NCI-H510A treated with DMSO at 0.1 percent for 48 hours (cell line): ENCODE measurements at places on chromosomes 4 and X.

- no peak for DNase-seq
Measured at GRCh38 chr4:150784305-150784704, 202.4 kb downstream of the MAB21L2 start.

DNA sequence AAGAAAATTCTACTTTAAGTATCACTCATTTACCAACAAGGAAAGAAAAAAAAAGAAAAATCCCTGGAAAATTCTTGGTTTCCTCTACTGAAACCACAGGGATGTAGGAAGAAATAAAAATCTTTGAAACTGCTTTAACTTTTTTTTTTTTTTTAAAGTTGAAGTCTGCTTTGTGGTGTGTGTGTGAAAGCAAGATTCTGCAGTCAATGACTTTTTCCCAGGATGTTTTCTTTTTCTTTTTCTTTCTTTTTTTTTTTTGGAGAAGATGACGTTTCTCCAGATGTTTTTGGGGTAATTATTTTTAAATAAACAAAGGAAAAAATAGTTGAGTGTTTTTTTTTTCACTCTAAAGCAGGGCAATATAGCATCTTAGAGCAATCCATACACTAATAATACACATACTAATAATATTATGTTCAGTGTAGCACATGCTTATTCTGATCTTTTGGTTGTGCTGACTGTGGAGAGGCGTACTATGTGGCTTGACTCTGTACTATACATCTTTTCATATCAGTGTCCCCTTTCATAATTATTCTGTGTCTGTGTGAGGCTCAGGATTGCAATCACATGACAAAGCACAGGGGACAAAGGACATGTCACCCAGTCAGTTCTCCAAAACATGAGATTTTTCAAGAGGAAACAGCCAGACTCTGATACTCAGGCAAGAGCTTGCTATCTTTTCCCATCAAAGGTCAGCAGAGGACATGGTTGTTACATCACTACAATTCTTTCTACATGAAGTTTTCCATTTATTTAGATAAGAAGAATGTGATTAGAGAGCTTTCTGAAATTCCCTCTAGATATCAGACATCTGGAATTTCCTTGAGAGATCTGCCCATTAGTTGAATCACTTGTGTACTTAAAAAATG is 111.0 kb downstream of the PDE5A start:
- no peak for DNase-seq

DNA sequence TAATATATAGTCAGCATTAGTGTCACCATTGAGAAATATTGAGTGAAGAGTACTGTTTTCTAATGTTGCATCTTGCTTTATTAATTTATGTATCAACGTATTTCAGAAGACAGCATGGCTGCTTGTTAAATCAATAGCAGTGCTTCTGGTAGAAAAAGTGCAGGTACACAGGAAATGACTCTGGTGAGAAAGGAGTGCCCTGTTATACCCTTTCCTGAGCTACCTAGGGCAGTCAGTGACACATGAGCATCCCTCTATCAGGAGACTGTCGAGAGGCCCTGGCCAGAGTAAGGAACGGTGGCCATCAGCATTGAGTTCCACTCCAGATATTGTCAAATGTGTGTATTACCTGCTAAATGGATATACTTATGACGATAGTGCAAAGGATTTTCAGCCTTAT is 42.1 kb downstream of the SCML1 start:
- DNase-seq: no peak

GRCh38 chrX:153814591-153815315 is 15.6 kb downstream of the PDZD4 start:
- DNase-seq: no peak

DNA sequence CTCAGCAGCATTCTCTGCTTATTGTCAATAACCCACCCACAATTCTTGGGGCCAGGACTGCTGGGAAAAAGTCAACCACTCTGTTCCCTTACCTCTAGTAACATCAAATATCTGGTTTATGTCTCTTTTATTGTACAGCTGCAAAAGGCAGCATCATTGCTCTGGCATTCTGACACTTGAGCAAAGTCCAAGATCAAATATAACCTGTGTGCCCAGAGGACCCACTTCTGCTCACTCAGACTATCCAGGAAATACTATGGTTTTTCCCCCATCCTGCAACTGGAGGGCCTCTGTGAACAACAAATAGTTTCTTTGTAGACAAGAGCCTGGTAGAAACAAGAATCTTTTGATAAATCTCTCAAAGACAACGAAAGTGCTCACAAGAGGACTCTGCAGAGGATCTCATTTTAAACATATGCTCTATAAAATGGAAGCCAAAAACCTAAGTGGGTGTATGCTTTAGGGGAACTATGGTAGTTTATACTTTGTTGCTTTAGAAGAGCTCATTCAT is 154.7 kb downstream of the RAB28 start:
- no peak for DNase-seq

GRCh38 chrX:122055460-122055859 is 1008.0 kb downstream of the GLUD2 start:
- DNase-seq: no peak

DNA sequence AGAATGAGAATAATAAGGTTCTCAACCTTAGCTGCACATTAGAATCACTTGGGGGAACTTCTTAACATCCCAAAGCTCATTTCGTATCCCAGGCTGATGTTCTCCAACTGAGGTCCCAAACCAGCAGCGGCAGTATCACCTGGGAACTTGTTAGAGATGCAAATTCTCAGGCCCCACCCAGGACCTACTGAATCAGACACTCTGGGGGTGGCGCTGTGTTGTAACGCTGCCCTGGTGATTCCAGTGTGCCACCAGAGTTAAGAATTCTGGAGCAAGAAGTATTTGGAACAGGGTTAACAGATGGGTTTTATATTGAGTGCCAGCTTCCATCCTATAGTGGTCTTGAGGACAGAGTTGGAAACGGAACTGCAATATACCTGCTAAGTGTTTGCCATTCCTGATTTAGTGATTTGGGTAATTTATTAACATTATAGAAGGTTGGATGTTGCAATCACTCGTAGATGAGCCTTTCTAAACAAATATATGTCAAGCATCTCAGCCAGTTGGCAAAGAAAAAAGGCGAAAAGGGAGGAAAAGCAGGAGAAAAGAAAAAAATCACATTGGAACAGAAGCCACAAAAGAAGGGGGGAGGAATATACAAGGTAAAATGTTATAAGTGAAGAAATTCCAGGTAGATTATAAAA is 141.0 kb downstream of the ARX start:
- no peak for DNase-seq

DNA sequence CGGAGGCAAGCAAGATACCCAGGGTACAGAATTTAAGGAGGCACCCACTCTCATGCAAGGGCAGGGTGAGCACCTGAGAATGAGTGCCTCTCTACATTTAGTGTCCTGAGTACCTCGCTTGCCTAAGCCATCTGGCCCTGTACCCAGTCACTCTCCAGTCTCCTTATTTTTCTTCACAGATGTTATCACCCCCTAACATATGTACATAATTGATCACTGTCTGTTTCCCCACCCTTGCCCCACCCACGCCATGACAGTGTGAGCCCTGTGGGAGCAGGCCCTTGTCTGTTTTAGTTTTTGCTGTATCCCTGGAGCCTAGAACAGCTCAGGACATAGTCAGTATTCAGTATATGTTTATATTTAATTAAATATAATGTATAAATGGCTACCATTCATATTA is 113.6 kb downstream of the SPRY1 start:
- DNase-seq: no peak

GRCh38 chr4:87978681-87979080 is 3.2 kb downstream of the SPP1 start:
- DNase-seq: no peak

DNA sequence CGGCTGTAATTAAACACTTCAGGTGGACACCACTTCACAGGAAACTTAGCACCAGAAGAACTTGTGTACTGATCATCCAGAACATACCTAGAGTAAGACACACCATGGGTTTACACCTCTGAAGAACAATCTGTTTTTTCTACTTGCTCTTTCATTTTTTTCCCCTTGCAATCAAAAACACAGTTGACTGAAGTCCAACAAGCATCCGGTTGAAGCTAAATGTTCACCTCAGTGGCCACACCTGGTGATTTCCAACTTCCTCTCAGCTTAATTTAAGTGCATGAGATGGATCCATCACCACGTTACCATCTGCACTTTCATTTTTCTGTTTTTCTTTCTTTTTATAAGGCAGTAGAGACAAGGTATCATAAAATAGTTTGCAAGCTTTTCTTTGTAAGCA is 4.9 kb upstream of the TXK start:
- no peak for DNase-seq

DNA sequence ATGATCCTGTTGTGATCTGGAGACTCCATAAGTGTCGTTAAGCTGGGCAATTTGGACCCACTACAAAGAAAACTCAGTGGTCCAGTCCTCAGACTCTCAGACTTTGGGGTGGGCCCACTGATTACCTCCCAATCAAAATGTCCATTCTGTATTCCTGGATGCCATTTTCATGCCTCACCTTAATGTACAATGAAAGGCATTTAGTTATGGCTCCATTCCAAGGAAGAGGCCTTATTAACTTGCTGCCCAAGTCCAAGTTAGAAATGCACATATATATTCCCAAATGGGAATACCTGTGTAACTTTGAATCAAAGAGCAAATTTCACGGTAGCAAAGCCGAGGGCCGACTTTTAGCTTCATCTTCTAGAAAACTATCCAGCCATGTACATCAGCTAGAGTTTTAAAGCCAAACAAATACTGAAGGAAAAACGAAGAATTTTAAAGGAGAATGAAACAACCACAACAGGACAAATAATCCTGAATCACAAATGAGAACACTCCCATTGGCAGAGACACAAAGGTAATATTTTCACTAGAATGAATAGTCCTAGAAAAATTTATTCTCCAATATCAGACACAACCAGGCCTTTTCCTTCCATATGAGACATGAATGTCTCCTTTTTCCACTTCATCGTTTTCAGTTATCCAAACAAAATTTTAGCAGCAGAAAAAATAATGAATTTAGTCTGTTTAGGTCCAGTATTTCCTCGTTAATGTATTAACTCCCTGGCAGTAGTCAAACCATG is 63.7 kb upstream of the HHIP start:
- DNase-seq: no peak

DNA sequence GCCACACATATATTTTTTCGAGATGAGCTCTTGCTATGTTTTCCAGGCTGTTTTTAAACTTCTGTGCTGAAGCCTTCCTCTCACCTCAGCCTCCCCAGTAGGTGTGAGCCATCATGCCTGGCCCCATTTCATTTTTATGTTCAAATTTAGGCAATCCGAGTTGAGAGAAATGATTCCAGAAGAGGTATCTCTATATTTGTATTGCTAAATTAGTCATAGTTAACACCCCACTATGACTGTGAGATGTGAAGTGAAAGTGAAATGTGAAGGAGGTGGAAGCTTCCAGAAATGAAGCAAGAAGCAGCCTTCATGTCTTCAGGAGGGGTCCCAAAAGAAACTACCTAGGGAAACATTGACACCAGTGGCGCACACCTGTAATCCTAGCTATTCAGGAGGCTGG is 17.7 kb downstream of the APELA start:
- DNase-seq: no peak

- DNase-seq: no peak
Measured at GRCh38 chrX:100748108-100748507, 16.2 kb upstream of the SYTL4 start.

DNA sequence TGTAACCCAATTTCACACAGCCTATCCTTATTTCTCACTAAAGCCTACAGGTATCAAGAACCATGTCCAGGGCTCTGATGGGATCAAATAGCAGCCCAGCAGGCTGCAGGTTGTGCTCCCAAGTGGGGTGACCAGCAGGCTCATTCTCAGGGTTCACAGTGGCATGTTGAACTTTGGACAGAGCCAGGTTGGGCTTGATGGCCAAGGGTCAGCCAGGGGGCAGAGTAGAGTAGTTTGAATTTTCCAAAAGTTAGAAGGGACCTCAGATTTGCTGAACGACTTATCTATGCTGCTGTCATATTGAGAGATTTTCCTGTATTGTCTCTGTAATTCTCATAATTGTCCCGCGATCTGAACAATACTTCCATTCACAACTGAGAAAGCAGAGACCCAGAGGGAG is 310.8 kb upstream of the BOD1L1 start:
- DNase-seq: no peak

GRCh38 chr4:57156242-57156990 is 46.2 kb upstream of the IGFBP7 start:
- DNase-seq: no peak

DNA sequence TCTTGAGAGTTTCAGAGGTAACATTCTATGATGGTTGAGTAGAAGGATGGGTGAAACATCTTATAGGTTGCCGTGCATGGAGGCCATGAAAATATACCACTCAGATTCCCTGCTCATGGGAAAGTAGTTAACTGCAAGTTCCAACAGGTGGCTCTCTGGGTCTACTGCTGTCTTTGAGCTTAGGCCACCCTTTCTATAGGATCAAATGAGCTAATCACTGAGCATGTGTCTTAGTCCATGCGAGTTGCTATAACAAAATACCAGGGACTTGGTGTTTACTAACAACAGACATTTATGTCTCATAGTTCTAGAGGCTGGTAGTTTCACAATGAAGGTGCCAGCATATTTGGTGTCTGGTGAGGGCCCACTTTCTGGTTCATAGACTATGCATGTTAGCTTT is 144.8 kb upstream of the UNC5C start:
- DNase-seq: no peak

DNA sequence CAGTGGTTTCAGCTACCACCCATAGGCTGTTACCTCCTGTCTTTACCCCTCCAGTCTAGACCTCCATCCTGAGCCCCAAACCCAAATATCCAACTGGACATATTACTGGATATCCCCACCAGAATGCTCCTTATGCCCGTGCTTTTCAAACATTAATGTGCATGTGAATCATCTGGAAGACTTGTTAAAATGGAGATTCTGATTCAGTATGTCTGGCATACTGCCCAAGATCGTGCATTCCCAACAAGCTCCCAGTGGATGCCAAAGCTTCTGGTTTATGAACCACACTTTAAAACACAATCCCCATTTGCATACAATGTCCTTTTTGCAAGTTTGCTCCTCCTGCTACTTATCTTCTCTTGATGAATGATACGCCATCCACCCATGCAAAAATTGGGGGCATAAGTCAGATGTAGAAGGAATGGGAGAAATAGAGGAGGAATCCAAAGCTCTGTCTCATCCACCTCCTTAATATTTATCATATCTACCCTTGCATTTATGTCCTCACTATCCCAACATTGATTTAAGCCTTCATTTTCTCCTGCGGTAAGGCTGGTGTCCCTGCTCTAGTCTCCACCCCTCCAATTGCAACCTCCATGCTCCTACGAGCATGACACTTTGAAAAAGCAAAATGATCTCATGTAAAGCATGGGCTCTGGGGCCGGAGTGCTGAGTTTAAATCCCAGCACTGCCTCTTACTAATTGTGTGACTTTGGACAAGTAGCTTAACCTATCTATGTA is 7.4 kb upstream of the PGRMC1 start:
- no peak for DNase-seq

DNA sequence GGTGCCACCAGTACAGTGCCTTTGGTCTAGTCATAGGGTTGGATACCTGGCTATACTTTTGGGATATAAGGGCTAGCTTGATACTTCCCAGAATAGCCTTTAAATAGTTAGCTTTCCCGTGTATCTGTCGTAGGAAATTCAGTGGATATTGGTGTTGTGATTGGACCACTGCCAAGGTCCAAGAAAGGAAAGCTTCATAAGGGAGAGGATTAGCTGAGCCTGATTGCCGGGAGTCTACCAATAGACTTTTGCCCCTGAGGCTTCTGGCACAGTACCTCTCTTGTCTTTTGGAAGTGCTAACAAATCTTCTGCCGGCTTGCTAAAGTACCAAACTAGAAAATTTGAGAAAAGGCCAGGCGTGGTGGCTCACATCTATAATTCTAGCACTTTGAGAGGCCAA is 350.6 kb downstream of the CHIC1 start:
- DNase-seq: no peak

GRCh38 chr4:80189581-80189955 is 7.7 kb upstream of the PRDM8 start:
- DNase-seq: no peak
